Prostate gland (tissue), 2 donors: ENCODE measurements at places on chromosomes 12 and 14. TPM values are rescaled to one million over a fixed set of nuclear protein-coding genes. Genes with fewer than 3 reads are reported as not detected.

- H3K27ac ChIP-seq: no peak overlapping the region
- H3K4me3 ChIP-seq: no peak overlapping the region
- no peaks in the 10 kb centered on the region for H3K36me3 ChIP-seq
These were observed 88.3 kb downstream of the RPS29 start for GRCh38 chr14:49497725-49498348.

Gene TPH2
- total RNA-seq: not detected

- H3K4me3 ChIP-seq: no peak overlapping the region
- no peaks in the 10 kb centered on the region for H3K36me3 ChIP-seq
- DNase-seq: no peak
- no peak overlapping the region for H3K27ac ChIP-seq
- no peaks in the 10 kb centered on the region for H3K27me3 ChIP-seq
- H3K4me1 ChIP-seq: no peaks in the 10 kb centered on the region
These were observed 19.2 kb upstream of the GXYLT1 start for GRCh38 chr12:42163913-42164312.

DNA sequence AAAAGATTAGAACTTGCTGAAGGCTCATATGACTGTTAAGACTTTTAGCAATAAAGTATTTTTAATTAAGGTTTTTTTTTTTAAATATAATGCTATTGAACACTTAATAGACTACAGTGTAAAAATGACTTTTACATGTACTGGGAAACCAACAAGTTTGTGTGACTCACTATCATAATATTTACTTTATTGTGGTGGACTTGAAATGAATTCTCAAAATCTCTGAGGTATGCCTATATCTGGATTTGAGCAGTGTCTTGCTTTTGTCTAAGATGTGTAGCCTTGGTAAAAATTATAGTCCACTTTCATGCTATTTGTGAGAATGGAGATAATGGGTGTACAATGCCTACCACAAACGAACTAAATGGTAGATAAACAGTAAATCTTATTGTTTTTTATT, 33.9 kb upstream of the NAV3 start:
- no peak for DNase-seq
- no peak overlapping the region for H3K27ac ChIP-seq
- H3K36me3 ChIP-seq: no peaks in the 10 kb centered on the region
- no peak overlapping the region for H3K4me3 ChIP-seq

DNA sequence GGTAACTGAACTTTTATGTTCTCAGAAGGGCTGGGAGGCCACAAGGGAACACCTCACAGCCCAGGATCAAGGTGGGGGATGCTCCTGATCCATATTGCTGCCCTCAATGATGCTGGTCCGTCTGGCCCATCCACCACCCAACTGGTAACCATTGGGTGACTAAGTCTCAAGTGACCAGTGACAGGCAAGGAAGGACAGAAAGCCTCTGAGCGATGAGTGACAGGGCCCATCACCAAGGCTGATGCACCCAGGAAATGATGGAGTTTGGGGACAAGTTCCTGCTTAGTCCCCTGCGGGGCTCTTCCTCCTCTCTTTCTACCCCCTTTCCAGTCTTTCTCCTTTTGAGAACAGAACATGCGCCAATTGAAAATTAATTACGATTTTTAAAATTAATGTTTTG, 2.6 kb upstream of the MMP19 start:
- no peaks in the 10 kb centered on the region for H3K27me3 ChIP-seq
- H3K4me3 ChIP-seq: no peak overlapping the region
- no peak overlapping the region for H3K27ac ChIP-seq
- H3K4me1 ChIP-seq: no peaks in the 10 kb centered on the region

DNA sequence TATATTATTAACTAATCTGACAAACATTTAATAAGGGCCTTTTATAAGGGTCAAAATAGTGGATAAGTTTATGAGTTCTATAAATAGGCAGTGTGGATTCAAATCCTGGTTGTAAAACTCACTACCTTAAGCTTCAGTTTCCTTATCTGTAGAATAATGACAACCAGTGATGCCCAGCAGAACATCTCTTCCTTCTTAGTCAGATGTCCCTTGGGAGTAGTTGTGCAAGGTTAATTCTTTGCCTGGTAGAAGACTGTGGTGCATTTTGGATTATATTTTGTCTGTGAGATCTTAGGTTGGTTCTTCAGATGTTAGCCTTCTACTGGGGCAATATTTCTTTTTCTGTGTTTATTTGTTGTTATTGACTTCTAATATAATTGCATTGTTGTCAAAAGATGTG, 59.5 kb downstream of the ARID2 start:
- no peaks in the 10 kb centered on the region for H3K36me3 ChIP-seq
- DNase-seq: no peak
- H3K27ac ChIP-seq: no peak overlapping the region
- no peaks in the 10 kb centered on the region for H3K4me1 ChIP-seq
- no peaks in the 10 kb centered on the region for H3K27me3 ChIP-seq
